Endodermal cell (in vitro differentiated cells): ENCODE measurements at places on chromosomes 6 and 20. TPM values are rescaled to one million over a fixed set of nuclear protein-coding genes. Genes with fewer than 3 reads are reported as not detected.

DNA sequence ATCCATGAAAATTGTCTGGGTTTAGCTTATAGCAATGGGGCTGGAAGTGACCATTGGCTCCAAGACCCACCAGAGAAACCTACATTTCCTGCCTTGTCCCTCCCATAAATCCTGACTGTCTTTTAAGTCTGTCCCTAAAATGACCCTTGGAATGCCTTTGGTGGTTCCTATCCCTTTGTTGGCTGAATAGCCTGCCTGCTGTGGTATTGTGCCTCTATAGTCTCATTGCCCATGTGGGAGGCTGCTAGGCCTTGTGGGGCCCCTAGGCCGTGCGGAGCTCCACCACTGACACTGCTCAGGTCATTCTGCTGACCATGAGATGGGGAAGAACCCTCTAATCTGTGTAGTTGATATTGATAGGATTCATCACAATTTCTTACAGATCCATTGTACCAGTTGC, 43.3 kb downstream of the SCP2D1 start:
- DNase-seq = no peak

DNA sequence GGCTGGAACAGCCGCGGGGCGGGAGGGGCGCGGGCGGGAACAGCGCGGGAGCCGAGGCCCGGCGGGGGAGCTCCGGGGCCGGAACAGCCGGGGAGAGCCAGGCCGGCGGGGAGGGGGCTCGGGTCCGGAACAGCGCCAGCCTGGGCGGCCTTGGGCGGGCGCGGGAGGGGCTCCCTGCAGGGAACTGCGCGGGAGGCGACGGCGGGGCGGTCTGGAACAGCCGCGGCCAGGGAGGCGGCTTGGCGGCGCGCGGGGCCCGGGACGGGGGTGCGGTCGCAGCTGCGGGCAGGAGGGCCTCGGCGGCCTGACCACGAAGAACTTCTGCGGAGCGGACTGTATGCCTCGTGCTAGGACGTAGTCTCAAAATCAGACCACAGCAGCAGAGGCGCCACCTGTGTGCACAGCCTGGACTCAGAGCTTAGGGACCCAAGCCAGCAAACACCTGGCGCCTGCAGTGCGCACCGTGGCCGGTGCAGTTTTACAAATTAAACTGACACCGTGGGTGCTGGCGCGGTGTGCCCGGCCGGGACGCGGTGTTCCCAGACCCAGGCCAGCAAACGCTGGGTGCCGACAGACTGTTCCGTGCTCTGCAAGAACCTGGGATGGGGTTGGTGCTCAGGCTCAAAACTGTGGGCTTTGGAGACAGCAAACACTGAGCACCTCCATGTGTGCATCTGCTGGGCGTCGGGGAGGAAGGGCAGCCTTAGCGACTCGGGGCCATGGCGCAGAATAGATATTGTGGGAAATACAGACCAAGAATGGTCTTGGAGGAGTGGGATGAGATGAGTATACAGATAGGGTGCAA, 572 bp downstream of the ZNF341 start:
- peak; percentile 94 for DNase-seq

- DNase-seq = no peak
These were observed 27.4 kb downstream of the NPEPL1 start for GRCh38 chr20:58719971-58720371.

DNA sequence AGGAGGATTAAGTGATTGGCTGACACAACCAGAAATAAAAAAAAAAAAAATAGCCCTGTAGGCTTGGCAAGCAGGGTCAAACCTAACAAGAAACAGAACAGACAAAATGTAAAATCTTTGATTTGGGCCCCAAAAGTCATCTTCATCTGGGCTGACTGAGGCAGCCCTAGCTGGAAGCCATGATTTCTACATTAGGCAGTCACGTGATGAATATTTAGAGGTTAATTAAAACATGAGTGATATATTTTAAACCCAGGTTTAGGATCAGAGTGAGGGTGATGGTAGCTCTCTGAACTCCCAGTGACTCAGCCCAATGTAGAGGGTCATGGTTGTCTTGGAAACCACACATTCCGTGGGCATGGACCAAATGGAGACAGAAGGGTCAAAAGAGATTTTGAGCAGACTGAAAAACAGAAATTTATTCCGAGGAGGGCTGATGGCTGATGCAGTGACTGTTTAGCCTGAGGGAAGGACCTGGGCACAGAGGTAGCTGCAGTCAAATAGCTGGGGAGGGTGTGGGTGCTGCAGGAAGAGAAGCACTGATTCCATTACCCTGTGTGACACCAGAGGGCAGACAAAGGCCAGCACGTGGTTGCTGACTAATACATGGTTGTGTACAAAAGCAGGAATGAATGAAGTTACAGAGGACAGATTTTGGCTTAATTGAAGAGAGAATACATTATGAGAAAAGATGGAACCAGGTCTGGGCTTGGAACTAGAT, 573.1 kb upstream of the CHD6 start:
- peak; percentile 63 for DNase-seq

C6orf118 gene
- 0.21 to 0.58 TPM in 2 of 3 replicates, not detected in the other for total RNA-seq

STK35 gene
- 29.0 to 49.2 TPM (median 46.3 TPM) in 3 replicates for total RNA-seq
